Liver (tissue), 10 donors: ENCODE measurements at places on chromosomes 13 and 19. TPM values are rescaled to one million over a fixed set of nuclear protein-coding genes. Genes with fewer than 3 reads are reported as not detected.

The PPP1R37 gene
- total RNA-seq: 10.4 TPM

The ATXN8OS gene
- total RNA-seq: not detected

The CFAP97D2 gene
- not detected for total RNA-seq

The CDX2 gene
- total RNA-seq: not detected

The PTH2 gene
- not detected for total RNA-seq

The KLK5 gene
- total RNA-seq: not detected

The SBSN gene
- not detected for total RNA-seq

The CAPN12 gene
- 28.7 TPM for total RNA-seq

The DACT3 gene
- total RNA-seq: 1.0 TPM

- DNase-seq: no peak
- H3K27ac ChIP-seq: no peak overlapping the region
- peaks cover 2% of the 10 kb centered on the region for H3K36me3 ChIP-seq
- H3K27me3 ChIP-seq: peaks cover 4% of the 10 kb centered on the region
- no peaks in the 10 kb centered on the region for H3K4me1 ChIP-seq
Measured at GRCh38 chr13:59157181-59157580, 1006.5 kb downstream of the DIAPH3 start.

DNA sequence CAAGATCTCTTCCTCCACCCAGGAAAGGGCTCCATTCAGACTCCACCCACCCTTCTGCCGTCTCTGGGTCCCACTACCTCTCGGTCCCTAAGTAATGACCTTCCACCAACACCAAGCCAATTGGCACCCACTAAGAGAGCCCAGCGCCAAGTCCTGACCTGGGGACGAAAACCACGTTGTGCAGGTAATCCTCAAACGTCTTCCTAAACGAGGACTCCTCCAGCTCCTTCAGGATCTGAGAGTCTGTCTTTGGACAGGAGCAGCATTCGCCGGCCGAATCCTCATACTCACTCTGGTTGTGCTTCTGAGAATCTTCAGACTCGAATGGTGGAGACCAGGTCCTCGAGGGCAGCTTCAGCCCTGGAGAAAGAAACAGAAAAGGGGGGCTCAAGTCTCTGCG lies 83.1 kb downstream of the ZNF557 start:
- H3K27ac ChIP-seq: no peak overlapping the region
- peaks cover 4% of the 10 kb centered on the region for H3K4me1 ChIP-seq
- H3K27me3 ChIP-seq: no peaks in the 10 kb centered on the region
- peaks cover 12% of the 10 kb centered on the region for H3K36me3 ChIP-seq

DNA sequence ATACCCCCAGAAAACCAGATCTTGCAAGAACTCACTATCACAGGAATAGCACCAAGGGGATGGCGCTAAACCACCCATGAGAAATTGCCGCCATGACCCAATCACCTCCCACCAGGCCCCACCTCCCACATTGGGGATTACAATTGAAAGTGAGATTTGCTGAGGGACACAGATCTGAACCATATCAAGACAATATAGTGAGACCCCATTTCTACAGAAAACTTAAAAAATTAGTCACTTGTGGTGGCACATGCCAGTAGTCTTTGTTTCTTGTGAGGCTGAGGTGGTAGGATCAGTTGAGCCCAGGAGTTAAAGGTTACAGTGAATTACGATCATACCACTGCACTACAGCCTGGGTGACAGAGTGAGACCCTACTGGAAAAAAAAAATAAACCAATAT lies 9.7 kb downstream of the DNAJC15 start:
- no peaks in the 10 kb centered on the region for H3K27me3 ChIP-seq
- no peak overlapping the region for H3K4me3 ChIP-seq
- no peak overlapping the region for H3K27ac ChIP-seq
- H3K4me1 ChIP-seq: no peaks in the 10 kb centered on the region

DNA sequence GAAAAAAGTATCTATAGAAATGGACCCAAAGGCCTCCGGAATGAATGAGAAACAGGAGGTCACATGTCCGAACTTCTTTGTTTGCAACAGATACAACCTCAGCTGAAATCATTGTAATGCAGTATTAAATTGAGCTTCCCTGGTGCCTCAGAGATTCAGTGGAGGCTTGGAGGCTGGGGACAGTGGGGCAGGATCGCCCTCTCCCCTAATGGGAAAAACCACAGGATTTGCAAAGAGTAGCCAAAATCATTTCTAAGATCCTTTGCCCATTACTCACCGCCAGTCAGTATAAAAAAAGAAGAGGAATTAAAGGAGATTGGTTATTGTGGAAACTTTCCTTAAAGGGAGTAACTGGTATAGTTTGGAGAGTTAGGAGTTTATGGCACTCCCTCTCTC lies 30.4 kb upstream of the IRS2 start:
- H3K4me1 ChIP-seq: peaks cover 2% of the 10 kb centered on the region
- H3K4me3 ChIP-seq: no peak overlapping the region
- no peaks in the 10 kb centered on the region for H3K27me3 ChIP-seq
- H3K27ac ChIP-seq: peak overlapping the region; percentile 75
- no peak for DNase-seq
- no peaks in the 10 kb centered on the region for H3K36me3 ChIP-seq

DNA sequence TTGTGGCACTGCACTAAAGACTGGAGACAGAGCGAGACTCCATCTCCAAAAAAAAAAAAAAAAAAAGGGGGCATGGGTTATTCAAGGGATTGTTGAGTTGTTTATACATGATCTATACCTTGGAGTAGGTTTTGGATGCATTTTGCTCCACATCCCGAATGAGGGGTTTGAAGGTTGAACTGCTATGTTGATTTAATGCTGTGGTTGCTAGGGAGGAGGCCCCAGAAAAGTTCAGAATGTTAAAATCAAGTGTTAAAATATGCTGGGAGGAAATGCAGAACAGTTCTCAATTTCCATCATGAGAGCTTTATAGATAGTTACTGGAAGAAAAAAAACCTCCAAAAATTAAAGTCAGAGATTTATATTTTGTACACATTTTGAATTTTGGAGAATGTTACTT lies 116.5 kb downstream of the DNAJC15 start:
- no peaks in the 10 kb centered on the region for H3K27me3 ChIP-seq
- no peak overlapping the region for H3K4me3 ChIP-seq
- H3K36me3 ChIP-seq: no peaks in the 10 kb centered on the region

GRCh38 chr13:52783943-52784342 lies 44.3 kb upstream of the CNMD start:
- no peaks in the 10 kb centered on the region for H3K4me1 ChIP-seq
- H3K36me3 ChIP-seq: no peaks in the 10 kb centered on the region
- no peaks in the 10 kb centered on the region for H3K27me3 ChIP-seq
- no peak for DNase-seq

DNA sequence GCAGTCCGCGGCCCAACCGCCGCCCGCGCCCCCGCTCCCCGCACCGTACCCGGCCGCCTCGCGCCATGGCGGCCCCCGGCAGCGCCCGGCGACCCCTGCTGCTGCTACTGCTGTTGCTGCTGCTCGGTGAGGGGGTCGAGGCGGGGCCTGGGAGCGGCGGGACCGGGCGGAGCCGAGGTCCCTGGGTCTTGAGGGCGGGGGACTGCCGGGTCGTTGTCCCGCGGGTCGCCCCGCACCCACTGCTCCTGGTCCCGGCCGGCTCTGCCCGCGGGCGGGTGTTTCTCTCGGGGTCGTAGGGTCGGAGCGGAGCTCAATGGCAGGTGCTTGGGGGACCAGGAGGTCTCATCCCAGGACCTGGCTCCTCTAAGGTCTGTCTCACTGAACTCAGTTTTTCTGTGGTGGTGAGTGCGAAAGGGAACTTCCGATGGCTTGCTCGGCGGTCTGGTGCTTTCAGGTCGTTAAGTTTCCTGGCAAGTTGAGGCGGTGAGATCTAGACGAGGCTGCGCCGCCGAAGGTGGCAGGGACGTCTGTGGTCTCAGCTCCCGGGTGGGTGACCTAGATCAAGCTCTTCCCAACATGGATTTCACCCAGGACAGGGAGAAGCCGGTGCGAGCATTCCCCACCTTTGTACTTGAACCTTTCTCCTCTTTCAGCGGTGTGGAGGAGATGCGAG lies 467 bp downstream of the LAMP1 start:
- H3K36me3 ChIP-seq: no peaks in the 10 kb centered on the region
- H3K27me3 ChIP-seq: no peaks in the 10 kb centered on the region
- H3K27ac ChIP-seq: peak overlapping the region; percentile 26
- DNase-seq: no peak
- H3K4me1 ChIP-seq: peaks cover 49% of the 10 kb centered on the region
- peak overlapping the region; percentile 90 for H3K4me3 ChIP-seq

GRCh38 chr19:55119053-55119452 lies 1.6 kb upstream of the PPP1R12C start:
- no peaks in the 10 kb centered on the region for H3K36me3 ChIP-seq
- peaks cover 27% of the 10 kb centered on the region for H3K4me1 ChIP-seq

DNA sequence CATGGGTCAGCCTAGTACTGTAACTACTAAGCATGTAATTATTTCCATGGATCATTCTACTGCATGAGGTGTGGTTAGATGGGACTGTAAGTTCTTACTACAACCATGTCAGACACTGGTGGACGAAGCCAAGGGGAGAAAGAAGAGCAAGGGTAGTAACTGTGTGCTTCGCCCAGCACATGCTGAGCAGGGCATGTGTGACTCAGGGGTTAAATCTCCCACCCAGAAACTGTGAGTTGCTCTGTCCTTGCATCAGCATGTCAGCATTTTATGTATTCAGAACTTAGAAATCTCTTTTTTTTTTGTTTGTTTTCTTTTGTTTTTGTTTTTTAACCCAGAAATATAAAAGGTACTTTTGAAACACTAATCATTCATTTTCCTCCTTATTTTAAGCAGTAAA lies 436.6 kb upstream of the KLF12 start:
- H3K27me3 ChIP-seq: no peaks in the 10 kb centered on the region
- H3K4me3 ChIP-seq: no peak overlapping the region
- H3K36me3 ChIP-seq: no peaks in the 10 kb centered on the region
- no peak for DNase-seq

- H3K27me3 ChIP-seq: no peaks in the 10 kb centered on the region
- H3K4me3 ChIP-seq: no peak overlapping the region
- DNase-seq: no peak
- H3K27ac ChIP-seq: no peak overlapping the region
Measured at GRCh38 chr13:59086147-59086546, 1077.6 kb downstream of the DIAPH3 start.

DNA sequence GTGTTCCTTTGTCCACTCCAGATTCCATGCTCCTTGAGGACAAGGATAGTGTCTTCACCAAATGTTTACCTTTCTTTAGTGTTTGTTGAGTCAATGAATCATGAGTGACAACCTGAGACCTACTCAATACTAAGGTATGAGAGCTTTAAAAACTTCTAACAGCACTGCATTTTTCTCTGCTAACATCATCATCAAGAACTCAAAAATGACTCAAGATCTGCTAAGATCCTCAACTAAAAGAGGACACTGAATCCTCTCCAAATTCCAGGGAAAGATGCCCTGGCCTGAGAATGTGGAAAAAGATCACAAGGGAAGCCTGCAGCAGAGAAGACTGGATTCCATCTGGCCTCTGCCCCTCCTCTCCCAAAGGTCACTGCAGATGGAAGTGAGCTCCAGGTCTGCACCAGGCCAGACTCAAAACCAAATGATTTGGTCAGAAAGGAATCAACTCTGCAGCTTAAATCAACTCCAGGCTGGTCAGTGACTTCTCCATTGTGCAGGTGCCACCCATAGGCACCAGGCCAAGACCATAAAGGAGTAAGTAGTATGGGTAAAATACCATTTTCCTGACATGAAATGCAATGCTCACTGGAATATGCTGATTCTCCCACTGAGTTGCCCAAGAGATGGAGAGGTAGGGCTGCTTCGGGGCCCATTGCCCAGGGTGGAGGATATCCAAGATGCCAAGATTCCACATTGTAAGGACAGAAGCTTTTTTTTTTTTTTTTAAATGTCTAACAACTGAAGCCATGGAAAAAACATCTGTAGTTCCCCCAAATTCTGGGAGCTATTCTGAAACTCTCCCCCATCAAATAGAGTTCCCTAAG lies 89.5 kb upstream of the DOCK9 start:
- H3K4me1 ChIP-seq: no peaks in the 10 kb centered on the region
- no peak for DNase-seq
- H3K36me3 ChIP-seq: no peaks in the 10 kb centered on the region
- no peaks in the 10 kb centered on the region for H3K27me3 ChIP-seq

- no peak overlapping the region for H3K27ac ChIP-seq
- no peak for DNase-seq
- H3K4me1 ChIP-seq: no peaks in the 10 kb centered on the region
- no peaks in the 10 kb centered on the region for H3K27me3 ChIP-seq
- no peak overlapping the region for H3K4me3 ChIP-seq
- H3K36me3 ChIP-seq: no peaks in the 10 kb centered on the region
Measured at GRCh38 chr19:17486545-17487240, 16.4 kb downstream of the SLC27A1 start.

DNA sequence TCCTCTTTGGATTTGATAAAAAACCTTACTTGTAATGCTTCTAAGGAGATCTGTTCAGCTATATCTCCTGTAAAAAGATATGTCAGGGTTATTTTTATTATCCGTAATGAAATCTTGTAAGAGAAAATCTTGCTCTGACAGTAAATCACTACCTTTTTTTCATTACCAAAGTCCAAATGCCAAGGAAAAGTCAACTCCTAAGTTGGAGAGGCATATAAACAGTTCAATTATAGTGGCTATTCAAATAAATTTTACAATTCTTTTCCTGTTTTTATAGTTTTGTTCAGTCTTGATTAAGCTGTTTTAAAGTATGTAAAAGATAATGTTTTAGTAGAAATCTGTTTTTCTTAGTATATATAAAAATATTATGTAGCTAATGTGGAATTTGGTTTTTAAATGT lies 9.0 kb downstream of the KCTD4 start:
- peaks cover 6% of the 10 kb centered on the region for H3K4me1 ChIP-seq
- H3K27ac ChIP-seq: no peak overlapping the region
- H3K27me3 ChIP-seq: no peaks in the 10 kb centered on the region
- DNase-seq: no peak
- H3K36me3 ChIP-seq: no peaks in the 10 kb centered on the region

- no peaks in the 10 kb centered on the region for H3K27me3 ChIP-seq
- peaks cover 2% of the 10 kb centered on the region for H3K4me1 ChIP-seq
- H3K27ac ChIP-seq: peak overlapping the region; percentile 97
Measured at GRCh38 chr19:35249146-35249847, 495 bp downstream of the LSR start.

DNA sequence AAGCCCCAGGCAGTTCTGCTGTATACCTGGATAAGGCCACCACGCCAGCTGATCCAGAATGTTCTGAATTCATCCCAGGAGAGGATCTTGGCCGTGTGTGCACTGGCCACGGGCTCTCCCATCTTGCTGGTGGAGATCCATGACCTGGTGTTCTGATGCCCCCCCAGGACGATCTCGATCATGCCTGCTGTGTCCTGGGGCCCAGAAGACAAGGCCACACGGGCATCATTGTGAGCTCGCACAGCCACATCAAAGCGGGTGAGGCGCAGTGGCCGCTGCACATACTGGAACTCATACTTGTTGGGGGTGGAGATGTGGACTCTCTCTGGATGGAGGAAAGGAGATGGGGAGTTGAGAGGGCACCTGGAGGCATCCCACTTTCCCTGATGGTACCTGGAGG lies 40.1 kb downstream of the F2RL3 start:
- H3K4me1 ChIP-seq: no peaks in the 10 kb centered on the region
- no peaks in the 10 kb centered on the region for H3K36me3 ChIP-seq
- DNase-seq: no peak
- no peak overlapping the region for H3K27ac ChIP-seq
- H3K27me3 ChIP-seq: no peaks in the 10 kb centered on the region

DNA sequence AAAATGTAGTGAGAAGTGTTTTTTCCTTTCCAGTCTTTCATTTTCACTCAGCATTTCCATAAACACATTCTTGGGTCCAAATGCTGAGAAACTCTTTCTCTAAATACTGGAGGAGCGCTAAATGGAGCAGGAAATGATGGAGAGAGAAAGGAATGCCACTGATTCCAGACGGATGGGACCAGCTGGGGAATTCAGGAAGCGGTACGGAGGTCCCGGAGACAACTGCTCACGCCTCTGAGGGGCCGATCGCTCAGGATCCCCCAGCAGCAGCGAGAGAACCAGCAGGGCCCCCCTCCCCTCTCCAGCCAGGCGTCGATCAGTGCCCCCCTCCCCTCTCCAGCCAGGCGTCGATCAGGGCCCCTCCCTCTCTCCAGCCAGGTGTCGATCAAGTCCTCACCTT lies 13.2 kb downstream of the RASA3 start:
- H3K4me3 ChIP-seq: no peak overlapping the region
- H3K36me3 ChIP-seq: no peaks in the 10 kb centered on the region
- H3K27ac ChIP-seq: peak overlapping the region; percentile 77
- DNase-seq: no peak
- peaks cover 3% of the 10 kb centered on the region for H3K4me1 ChIP-seq
